ENCODE measurements at places on chromosomes 2 and 18. TPM values are rescaled to one million over a fixed set of nuclear protein-coding genes. Genes with fewer than 3 reads are reported as not detected.

DNA sequence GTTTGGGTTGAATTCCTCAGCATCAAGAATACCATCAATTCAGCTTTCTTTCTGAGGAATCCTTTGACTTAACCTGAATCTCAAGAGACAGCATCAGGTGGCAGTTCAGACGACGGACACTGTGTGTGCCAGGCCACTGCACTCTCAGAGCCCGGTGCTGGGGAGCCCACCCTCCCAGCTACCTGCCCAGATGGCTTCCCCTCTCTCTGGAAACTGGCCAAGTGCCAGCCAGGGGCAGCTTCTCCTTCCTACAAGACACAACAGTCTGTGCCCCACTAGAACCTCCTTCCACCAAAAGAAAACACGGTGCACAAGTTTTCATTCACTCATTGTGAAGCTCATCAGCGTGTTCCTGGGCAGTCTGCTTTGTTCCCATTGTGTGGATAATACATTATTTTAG is 28.5 kb downstream of the MAL start:
- no peak overlapping the region for H3K27ac ChIP-seq
- no peaks in the 10 kb centered on the region for H3K36me3 ChIP-seq
- H3K4me3 ChIP-seq: no peak overlapping the region
- H3K4me1 ChIP-seq: no peaks in the 10 kb centered on the region
- DNase-seq: no peak

DNA sequence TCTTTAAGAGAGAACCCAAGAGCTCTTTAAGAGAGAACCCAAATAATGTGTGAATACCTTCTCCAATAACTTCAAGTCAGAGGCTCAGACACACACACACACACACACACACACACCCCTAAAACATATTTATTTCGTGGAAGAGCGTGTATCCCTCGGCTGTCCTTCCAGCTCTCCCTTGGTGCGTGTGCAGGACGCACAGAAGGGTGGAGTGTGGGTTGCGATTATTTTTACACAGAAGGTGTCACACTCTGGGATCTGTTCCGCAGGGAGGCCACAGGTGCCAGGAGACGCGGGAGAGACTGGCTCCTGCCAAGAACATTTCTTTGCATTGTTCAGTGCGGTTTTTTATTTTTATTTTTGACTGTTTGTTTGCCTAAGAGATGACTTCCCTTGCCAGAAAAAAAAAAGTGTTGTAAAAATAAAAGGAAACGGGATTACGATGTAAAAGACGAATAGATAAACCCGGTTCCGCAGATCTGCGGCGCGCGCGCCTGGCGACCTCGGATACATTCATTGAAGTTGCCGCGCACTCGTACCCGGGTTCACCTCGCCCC is 47.3 kb upstream of the ATP6V1B1 start:
- no peaks in the 10 kb centered on the region for H3K36me3 ChIP-seq
- H3K27ac ChIP-seq: no peak overlapping the region
- peaks cover 100% of the 10 kb centered on the region for H3K27me3 ChIP-seq
- no peak overlapping the region for H3K4me3 ChIP-seq

EFHD1 gene
- total RNA-seq: 2.4 TPM

CFAP53 gene
- total RNA-seq: 0.36 TPM

GRCh38 chr18:12092398-12093229 is 1.0 kb upstream of the ANKRD62 start:
- no peak for DNase-seq
- H3K27ac ChIP-seq: no peak overlapping the region
- H3K4me3 ChIP-seq: no peak overlapping the region
- H3K4me1 ChIP-seq: no peaks in the 10 kb centered on the region
- H3K27me3 ChIP-seq: no peaks in the 10 kb centered on the region

DNA sequence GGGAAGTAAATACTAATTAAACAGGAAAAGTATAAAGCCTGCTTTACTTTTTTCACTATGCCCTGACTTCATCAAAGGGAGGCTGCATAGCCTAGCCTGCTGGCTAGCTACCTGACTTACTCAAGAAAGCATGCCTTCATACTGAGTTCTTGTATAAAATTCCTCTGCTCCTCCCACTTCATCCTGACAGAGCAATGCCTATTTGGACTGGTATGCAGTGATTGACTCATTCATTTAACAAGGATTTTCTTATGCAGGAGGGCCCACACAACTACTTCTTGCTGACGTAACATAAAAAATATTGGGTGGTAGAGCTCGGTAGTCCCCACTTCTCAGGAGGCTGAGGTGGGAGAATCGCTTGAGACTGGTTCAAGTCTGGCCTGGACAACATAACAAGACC is 70.5 kb downstream of the PRPF40A start:
- H3K27ac ChIP-seq: peak overlapping the region; percentile 75
- peaks cover 17% of the 10 kb centered on the region for H3K36me3 ChIP-seq
- H3K27me3 ChIP-seq: no peaks in the 10 kb centered on the region
- H3K4me1 ChIP-seq: peaks cover 17% of the 10 kb centered on the region
- H3K4me3 ChIP-seq: no peak overlapping the region

- H3K36me3 ChIP-seq: no peaks in the 10 kb centered on the region
- H3K27ac ChIP-seq: no peak overlapping the region
- no peaks in the 10 kb centered on the region for H3K27me3 ChIP-seq
- no peak overlapping the region for H3K4me3 ChIP-seq
- H3K4me1 ChIP-seq: no peaks in the 10 kb centered on the region
Observed at GRCh38 chr2:197322724-197323720, 12.4 kb upstream of the ANKRD44 start.

DNA sequence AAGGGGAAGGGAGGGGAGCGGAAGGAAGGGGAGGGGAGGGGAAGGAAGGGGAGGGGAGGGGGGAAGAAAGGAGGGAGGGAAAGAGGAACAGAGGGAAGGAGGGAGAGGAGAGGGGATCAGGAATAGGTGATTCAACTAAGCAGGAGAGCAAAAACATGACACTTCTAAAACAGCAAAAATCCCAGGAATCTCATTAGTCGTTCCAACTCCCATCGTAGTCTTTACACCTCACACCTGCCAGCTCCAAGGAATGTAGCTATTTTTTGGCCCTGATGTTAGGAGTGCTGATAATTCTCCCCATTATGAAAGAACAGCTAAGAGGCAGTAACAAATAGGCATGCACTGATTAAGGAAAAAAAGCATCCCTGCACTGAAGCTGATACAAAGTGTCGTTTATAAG is 709.9 kb upstream of the PKDCC start:
- DNase-seq: no peak
- H3K27me3 ChIP-seq: no peaks in the 10 kb centered on the region
- no peak overlapping the region for H3K4me3 ChIP-seq
- no peaks in the 10 kb centered on the region for H3K36me3 ChIP-seq
- H3K4me1 ChIP-seq: no peaks in the 10 kb centered on the region

- no peaks in the 10 kb centered on the region for H3K4me1 ChIP-seq
- H3K36me3 ChIP-seq: no peaks in the 10 kb centered on the region
- no peak overlapping the region for H3K4me3 ChIP-seq
- no peak for DNase-seq
- H3K27me3 ChIP-seq: peaks cover 4% of the 10 kb centered on the region
Observed at GRCh38 chr2:95291222-95291621, 5.9 kb upstream of the KCNIP3 start.

C2orf92 gene
- total RNA-seq: 2.5 TPM

CKAP2L gene
- total RNA-seq: 1.5 TPM

BUB1 gene
- 7.1 TPM for total RNA-seq

DNA sequence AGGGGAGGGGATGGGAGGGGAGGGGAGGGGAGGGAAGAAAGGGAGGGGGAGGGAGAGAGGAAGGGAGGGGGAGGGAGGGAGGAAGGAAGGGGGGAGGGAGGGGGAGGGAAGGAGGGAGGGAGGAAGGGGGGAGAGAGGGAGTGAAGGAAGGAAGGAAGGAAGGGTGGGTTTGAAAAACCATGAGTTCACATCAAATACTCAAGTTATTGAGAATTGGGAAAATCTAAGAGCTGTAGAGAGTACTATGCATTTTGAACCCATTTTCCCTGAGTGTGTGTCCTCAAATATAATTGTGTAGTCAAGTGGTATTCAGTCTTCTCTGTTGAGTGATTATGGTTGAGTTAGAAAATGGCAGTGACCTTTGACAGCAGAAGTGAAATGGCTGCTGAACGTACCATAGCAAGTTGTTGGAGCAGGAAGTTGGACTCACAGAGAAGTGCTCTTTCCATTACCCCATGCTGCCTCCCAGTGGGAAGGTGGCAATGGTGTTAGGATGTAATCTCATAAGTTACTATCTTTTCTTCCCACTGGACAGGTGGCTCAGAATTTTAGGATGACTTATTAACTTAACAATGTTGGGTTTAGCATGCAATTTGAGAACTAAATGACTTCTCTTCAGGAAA is 214.6 kb downstream of the SETBP1 start:
- no peak overlapping the region for H3K4me3 ChIP-seq
- peak; percentile 31 for DNase-seq
- H3K27ac ChIP-seq: no peak overlapping the region
- peaks cover 6% of the 10 kb centered on the region for H3K27me3 ChIP-seq

ACSL3 gene
- 166 TPM for total RNA-seq

DNA sequence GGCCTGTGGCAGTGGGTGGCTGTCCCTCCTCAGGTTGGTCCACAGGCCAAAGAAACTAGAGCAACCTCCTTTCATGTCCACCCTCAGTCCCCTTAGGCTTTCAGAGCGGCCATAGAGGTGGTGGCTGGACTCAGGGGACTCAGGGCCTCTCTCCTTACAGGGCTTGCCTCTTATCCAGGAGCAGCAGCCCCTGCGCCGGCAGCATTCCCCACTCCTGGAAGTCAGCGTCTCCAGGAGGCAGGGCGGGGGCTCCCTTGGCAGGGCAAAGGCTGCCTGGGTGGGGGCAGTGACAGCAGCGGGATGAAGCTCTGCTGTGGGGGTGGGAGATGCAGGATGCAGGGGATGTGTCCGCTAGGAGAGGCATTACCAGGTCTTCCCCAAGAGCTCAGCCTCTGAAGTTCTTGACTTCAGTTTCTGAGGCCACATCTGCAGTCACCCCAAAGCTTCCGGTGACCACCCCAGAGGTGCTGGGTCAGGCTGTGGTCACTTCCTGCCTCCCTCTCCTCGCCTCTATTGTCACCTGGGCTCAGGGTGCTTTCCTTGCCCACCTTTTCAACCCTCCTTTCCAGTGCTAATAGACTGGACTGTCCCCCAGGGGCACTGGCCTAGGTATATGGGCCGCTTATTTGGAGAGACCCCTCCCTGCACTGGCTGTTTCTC is 8.6 kb upstream of the GPR55 start:
- no peaks in the 10 kb centered on the region for H3K4me1 ChIP-seq
- peak; percentile 62 for DNase-seq
- H3K27me3 ChIP-seq: peaks cover 3% of the 10 kb centered on the region
- no peaks in the 10 kb centered on the region for H3K36me3 ChIP-seq

GRCh38 chr18:36468161-36468560 is 170.6 kb downstream of the FHOD3 start:
- no peak for DNase-seq
- H3K4me1 ChIP-seq: no peaks in the 10 kb centered on the region
- no peaks in the 10 kb centered on the region for H3K36me3 ChIP-seq
- H3K27me3 ChIP-seq: no peaks in the 10 kb centered on the region
- no peak overlapping the region for H3K4me3 ChIP-seq

ADRA2B gene
- under 0.01 TPM for total RNA-seq

MDH1B gene
- total RNA-seq: 2.2 TPM

NCKAP5 gene
- 1.8 TPM for total RNA-seq

DNA sequence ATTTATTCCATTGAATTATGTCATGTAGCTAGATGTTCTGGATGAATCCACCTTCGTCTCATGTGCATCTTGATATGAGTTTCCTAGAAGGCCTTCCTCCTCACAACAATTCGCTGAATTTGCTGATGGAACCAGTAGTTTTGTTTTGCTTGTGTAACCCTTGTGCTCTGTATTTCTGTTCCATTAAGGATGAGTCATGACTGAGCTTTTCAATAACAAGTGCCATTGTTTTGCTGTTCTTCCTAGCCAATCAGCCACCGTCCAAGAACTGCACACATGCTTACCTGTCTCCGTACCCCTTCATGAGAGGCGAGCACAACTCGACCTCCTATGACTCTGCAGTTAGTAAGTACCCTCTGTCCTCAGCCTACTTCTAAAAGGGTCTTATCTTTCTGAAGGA is 2.3 kb downstream of the TMEM182 start:
- no peak for DNase-seq
- H3K27me3 ChIP-seq: no peaks in the 10 kb centered on the region
- no peaks in the 10 kb centered on the region for H3K4me1 ChIP-seq
- no peak overlapping the region for H3K4me3 ChIP-seq
- H3K27ac ChIP-seq: no peak overlapping the region

PRKAG3 gene
- under 0.01 TPM for total RNA-seq

DSG4 gene
- not detected for total RNA-seq

- no peak overlapping the region for H3K27ac ChIP-seq
- no peak overlapping the region for H3K4me3 ChIP-seq
- no peaks in the 10 kb centered on the region for H3K27me3 ChIP-seq
- no peak for DNase-seq
- H3K4me1 ChIP-seq: no peaks in the 10 kb centered on the region
Observed at GRCh38 chr2:79100285-79100684, 12.5 kb upstream of the REG1B start.

FOXI3 gene
- total RNA-seq: not detected

- H3K4me3 ChIP-seq: no peak overlapping the region
- no peaks in the 10 kb centered on the region for H3K4me1 ChIP-seq
- H3K36me3 ChIP-seq: no peaks in the 10 kb centered on the region
Observed at GRCh38 chr18:57970356-57971095, 73.5 kb upstream of the NEDD4L start.

GRCh38 chr2:122651236-122651635 is 895.8 kb downstream of the TSN start:
- no peak for DNase-seq
- no peak overlapping the region for H3K27ac ChIP-seq
- no peaks in the 10 kb centered on the region for H3K27me3 ChIP-seq
- no peaks in the 10 kb centered on the region for H3K4me1 ChIP-seq

GRCh38 chr2:239155806-239156480 is 244.9 kb downstream of the HDAC4 start:
- peak; percentile 86 for DNase-seq
- H3K4me1 ChIP-seq: no peaks in the 10 kb centered on the region
- H3K36me3 ChIP-seq: no peaks in the 10 kb centered on the region
- no peak overlapping the region for H3K4me3 ChIP-seq
- no peak overlapping the region for H3K27ac ChIP-seq

DNA sequence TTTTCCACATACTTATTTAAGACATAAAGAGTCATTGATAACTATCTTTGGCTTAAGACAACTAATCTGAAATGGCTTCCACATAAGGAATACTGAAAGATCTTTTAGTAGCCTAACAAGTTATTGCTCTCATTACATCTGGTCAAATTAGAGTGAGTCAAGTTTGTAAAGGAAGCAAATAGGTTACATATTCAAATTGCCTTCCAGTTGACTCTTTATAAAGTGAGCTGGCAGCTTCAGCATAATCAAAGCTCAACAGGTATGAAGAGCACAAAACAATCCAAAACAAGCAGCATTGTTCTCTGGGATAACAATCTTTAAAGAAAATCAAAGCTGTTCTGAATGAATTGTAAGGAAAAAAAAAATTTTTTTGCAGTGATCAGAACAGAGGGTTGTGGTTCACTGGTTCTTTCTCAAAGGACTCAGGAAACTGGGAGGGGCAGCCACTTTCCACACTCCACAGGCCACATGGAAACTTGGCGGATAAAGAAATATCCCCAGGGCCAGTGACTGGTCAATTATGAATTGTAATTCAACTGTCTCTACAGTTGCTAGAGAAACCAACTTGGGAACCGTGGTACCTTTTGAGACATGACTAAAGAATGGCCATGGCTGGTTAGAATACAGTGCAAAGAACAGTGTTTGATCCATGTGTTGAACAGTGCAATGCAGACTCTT is 369.3 kb upstream of the KCNH7 start:
- DNase-seq: no peak
- H3K4me3 ChIP-seq: no peak overlapping the region
- no peaks in the 10 kb centered on the region for H3K36me3 ChIP-seq
- H3K4me1 ChIP-seq: peaks cover 11% of the 10 kb centered on the region
- no peaks in the 10 kb centered on the region for H3K27me3 ChIP-seq

CRYGD gene
- not detected for total RNA-seq
